ENCODE measurements at places on chromosomes 12 and 14.

DNA sequence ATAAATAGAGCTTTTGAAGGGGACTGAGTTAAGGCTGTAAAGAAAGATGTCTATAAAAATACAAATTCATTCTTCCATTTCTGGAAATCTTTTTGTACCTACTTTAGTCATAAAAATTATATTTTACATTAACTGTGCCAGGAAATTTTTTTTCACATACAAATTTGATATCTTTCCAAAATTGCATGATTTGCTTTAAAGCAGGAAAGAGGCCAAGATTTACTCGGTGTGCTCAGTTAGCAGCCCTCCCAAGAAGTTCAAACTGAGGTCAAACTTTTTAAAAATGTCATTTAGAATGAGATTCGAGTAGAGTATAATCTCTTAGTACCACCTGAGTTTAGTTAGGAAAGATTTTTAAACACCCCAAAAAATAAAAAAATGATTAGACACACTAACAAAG is 173.2 kb upstream of the GRIP1 start:
- no peak for DNase-seq

DNA sequence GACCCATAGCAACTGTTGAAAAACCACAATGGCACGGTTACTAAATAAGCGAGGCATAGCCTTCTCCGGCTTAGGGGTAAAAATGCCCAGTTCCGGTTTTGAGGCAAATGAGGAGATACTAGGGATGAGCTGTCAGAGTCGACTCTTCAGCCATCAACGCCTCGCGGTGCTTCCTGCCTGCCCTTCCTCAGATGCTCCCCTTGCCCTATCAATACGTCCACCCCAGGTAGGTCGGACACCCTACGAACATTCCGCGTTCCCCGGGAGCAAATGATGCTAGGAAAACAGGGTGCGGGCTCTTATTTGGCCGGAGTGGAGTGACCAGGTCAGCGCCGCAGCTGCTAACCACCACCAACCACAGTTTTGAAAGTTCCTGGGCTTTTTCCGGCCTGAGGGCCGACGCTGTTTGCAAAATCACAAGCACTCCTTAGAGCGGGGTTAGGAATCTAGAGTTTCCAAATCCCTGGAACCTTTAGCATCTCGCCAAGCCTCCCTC is 1.2 kb downstream of the SRSF9 start:
- no peak for DNase-seq

- no peak for DNase-seq
Observed at GRCh38 chr14:104746934-104747481, 5.9 kb upstream of the SIVA1 start.

DNA sequence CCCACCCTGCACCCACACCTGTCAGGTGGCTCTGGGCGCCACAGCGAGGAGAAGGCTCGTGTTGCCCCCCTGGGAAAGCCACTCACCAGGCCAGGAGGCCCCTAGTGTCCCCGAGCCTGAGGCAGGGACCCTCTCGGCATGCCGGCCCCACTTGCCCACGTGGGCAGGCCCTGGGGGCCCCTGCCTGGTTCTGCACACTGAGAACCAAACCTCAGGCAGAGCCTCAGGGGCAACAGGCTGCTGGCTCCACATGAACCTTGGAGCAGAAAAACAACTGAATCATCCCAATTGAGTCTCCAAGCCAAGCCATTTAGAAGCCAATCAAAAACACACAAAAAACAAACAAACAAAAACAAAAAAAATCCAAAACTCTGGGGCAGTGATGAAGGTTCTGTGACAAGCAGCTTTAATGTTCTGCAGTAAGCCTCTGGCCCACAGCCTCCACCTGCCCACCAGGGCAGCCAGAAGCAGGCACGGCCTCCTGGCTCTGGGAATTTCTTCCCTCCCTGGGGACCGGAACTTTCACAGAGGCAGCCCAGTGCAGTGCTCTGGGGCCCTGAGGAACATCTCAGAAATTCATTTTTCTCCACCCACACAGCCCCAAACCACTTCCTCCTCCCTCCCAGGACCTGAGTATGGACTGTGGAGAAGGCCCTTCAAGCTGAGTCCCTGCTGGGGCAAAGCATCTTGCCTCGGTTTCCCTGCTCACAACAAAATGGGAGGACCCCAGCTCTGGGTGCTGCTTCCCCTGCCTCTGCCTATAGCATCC is 90.2 kb downstream of the CHGA start:
- no peak for DNase-seq

GRCh38 chr12:84355561-84355960 is 557.0 kb downstream of the SLC6A15 start:
- DNase-seq = no peak

DNA sequence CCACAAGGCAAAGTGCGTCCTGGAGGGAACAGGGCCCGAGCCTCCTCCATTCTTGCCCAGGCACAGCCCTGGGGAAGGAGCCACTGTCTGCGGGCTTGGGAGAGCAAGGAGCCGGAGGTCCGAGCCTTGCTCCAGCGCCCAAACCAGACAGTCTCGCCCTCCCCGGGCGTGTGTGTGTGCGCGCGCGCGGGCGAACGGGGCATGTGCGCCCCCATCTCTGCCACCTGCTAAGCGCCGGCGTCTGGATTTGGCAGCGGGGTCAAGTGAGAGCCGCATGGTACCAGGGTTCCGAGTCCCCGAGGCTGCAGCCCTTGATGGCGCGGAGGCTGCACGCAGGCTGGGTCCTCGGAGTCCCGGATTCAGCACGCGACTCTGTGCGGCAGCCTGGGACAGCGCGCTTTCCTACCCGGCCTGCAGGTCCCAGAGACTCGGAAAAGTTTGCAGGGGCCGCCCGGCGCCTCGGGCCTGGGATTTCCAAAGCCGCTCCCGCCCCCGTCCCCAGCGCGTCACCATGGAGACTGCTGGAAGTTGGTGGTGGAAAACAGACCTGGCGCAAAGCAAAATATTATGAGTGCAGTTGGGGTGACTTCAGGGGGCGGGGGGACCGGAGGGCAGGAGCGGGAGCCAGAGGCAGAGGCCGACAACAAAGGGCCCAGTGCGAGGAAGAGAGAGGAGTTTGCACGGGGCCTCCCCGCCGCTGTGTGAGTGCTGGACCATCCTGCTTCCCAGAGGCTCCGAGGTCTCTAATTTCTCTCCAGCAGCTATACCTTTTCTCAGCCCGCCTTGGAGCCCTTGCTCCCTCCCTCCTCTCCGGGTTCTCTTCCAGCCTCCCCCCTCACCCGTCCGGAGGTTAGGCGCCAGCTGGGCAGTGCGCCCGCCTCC is 4.2 kb downstream of the RFX4 start:
- no peak for DNase-seq

- DNase-seq = no peak
Observed at GRCh38 chr12:63124778-63125177, 26.2 kb downstream of the AVPR1A start.

GRCh38 chr14:30211326-30211725 is 283.7 kb upstream of the PRKD1 start:
- DNase-seq = no peak

GRCh38 chr14:65961004-65961403 is 525.2 kb upstream of the CCDC196 start:
- DNase-seq = peak; percentile 13

DNA sequence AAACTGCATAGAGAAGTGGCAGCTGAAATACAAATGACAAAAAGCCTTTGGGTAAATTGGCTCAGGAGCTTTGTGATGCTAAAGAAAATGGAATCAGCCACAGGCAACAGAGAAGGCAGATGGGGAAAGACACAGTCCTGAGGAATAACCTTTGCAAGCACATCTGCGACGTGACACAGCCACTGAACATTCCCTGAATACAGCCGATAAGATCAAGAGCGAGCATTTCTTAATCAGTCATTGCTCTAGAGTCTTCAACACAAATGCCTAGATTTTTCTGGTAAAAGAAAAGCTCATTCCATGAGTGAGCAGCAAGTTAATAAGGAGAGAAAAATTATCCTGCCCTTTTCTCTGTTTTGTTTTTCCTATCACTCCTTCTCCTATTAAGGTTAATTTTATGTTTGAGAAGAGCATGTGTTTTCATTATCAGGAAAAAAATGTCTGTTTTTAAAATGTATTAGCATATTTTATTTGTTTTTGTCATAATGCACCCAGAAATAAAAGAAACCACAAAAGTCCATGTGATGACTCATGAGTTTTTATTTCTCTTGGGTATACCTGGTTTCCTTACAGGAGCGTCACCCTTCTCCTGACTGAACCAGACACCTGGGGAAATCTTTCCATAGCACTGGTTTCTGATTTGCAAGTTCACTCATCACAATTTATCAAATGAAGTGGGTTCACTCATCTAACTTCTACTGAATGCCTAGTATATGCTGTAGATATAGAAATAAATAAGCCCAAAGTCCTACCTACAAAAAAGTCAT is 45.4 kb upstream of the PCED1B start:
- DNase-seq = no peak

GRCh38 chr12:56040151-56040550 is 1.6 kb upstream of the RPS26 start:
- DNase-seq = no peak

- no peak for DNase-seq
Observed at GRCh38 chr12:12474931-12475795, 87.5 kb downstream of the DUSP16 start.

DNA sequence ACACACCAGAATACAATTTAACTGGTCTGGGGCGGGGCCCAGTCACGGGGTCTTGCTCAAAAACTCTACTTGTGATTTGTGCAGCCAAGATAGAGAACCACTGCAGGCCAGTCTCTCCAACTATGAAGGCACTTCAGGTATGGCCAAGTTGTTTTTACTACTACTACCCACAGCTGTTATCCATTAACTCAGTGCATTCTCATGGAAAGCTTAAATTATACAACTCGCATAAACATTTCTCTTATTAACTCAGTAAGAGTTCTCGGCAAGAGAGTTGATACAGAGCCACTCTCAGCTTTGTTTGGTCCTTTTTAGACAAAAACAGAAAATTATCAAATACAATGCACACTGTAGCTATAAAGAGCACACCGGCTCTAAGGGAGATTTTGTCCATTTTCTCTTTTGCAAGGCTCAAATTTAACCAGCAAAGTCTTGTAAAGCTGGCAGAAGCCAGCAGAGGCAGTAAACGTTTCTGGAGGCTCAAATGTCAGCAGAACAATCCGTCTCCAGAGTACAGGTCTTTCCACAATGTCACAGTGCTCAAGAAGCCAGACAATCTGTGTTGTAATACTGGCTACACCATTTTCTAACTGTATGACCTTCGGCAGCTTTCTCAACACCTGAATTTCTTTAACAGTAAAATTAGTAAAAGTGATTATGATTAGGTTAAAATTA is 85.9 kb downstream of the PTGER2 start:
- no peak for DNase-seq

DNA sequence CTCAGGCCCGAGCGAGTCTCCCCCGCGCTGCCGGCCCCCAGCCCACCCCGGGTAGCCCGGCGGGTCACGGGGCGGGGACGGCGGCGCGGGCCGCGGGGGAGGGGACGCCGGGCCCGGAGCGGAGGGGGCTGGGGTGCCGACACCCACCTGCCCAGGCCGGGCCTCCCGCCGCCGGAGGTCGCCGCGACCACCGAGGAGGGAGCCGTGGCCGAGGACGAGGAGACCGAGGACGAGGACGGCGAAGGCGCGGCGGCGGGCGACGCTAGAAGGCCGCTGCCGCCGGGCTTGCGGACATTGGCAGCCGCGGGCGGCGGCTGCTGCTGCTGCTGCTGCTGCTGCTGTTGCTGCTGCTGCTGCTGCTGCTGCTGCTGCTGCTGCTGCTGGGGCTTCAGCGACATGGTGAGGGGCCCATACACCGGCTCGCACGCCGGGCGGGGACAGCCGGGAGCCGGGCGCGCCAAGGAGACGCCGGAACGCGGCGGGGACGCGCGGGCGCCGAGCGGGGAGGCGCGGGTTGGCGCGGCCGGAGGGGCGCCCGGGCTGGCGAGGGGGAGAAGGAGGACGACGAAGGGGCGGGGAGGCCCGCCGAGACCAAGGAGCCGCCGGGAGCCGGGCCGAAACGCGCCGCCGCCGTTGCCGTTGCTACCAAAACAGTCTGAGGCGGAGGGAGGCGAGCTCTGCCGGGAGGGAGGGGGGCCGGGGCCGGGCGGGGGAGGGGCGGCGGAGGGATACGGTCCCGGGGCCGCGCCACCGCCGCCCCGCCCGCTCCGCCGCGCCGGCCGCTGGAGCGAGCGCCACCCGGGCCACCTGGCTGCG is at the start of gene ATXN2:
Gene ATXN2, minus strand, starts transcription at position 679 of the 816 bp plus-strand sequence. Its CDS starts 281 bp downstream, at position 398.
- DNase-seq = peak; percentile 12

GRCh38 chr12:26524862-26525465 is 308.0 kb downstream of the ITPR2 start:
- DNase-seq = no peak

GRCh38 chr14:50342221-50343078 is 30.3 kb downstream of the DMAC2L start:
- no peak for DNase-seq

GRCh38 chr14:74563233-74563585 is 48.8 kb downstream of the LTBP2 start:
- DNase-seq = no peak

DNA sequence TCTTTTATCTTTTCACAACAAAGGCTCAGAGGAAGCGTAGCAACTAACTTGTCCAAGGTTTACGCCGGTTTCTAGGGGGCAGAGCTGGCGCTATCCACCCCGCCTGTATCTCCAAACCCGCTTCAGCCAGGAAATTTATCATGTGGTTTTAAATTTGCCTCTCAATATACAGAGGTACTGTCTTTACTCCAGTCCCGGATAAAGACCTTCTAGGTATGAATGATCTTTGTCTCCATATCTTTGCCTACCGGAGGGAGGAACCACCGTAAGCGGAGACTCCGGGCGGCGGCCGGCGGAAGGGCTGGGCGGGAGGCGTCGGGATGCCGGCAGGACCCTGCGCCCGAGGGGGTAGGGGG is 693 bp upstream of the RIMKLB start:
- DNase-seq = peak; percentile 42

GRCh38 chr14:69086537-69086936 is 66.4 kb downstream of the DCAF5 start:
- no peak for DNase-seq

DNA sequence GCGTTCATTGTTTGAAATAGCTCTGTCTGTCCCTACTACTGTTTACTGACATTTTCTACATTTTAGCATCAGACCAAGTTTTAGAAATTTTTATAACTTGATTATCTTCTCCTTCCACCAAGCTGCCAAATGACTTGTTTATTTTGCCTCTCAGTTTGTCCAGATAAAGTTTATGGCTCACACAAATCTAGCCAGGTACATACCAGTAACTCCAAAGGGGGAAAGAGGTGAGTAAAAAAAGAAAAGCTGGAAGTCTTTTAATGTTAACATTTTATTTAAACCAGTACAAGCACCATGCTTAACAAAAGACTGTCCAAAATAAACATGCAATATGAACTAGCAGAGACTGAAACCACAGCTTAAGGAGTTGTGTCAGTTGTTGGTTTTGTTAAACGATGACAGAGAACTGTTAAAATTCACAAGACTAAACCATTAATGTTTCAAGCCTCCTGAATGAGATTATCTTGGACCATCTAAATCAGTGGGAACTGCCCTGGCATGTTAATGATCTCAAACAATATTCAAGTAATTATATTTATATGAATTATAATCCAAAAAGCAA is 14.5 kb downstream of the GMFB start:
- no peak for DNase-seq

GRCh38 chr12:15181017-15181683 is 40.1 kb downstream of the RERG start:
- DNase-seq = no peak

Measured in bone marrow (tissue), 2 donors.